ENCODE measurements at places on chromosomes 13 and 19.

DNA sequence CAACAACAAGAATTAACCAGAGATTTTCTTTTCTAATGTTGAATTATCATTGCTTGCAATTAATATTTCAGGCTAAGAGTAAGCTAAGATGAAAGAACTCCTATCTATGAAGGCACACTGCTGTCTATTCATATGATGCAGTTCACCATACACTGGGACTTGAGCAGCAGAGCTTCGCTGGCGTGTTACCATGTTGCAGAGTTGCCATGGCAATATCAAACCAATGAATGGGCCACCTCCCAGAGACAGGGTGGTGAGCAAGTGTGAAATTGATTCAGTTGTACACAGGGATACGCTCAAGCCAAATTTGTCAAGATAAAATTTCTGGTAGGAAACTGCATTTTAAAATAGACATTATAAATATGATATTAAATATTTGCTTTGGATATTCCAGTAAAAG, 69.3 kb upstream of the MYO16 start:
- no peak for DNase-seq

GRCh38 chr19:10295305-10295846, 5.6 kb downstream of the ICAM5 start:
- DNase-seq, result no peak

DNA sequence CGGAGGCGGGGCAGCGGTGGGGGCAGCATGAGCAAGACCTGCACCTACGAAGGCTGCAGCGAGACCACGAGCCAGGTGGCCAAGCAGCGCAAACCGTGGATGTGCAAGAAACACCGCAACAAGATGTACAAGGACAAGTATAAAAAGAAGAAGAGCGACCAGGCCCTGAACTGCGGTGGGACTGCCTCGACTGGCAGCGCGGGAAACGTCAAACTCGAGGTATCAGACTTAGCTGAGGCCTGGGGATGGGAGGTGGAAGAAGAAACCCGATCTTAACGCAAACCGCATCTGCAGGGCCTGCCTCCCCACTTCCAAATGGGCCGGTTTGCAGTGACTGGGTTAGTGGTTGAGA, 693 bp downstream of the RFXAP start:
- DNase-seq, result no peak

DNA sequence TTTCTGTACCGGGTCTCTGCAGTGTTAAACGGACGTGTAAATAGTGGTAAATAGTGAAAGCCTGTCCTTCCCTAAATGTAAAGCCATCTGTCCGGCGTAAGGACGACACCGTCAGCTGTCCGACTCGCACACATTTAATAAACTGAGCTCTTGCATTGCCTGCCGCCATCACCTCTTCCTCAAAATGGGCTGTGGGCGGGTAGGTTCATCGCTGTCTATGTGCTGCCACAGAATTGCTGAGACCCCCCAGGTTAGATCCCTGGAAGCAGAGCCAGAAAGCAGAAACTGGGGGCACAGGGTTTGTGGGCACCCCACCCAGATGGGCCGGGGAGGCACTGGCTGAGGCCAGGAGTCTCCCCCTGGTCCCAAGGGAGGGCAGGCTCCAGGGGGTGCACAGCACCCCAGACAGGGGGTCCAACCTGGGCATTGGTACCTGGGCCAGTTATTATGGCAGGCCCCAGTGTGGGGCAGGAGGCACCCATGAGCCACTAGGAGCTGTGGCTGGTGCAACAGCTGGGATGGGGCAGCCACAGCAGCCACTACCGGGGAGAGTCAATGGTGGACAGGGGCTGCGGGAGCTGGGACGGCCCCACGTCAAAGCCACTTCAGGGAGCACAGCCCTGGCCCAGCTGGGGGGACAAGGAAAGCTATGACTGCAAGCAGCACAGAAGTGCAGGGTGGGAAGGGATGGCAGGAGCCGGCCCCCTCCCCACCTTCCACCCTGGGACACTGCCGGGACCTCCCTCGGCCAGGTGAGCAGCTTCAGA, 5.7 kb downstream of the C19orf25 start:
- DNase-seq, result no peak

DNA sequence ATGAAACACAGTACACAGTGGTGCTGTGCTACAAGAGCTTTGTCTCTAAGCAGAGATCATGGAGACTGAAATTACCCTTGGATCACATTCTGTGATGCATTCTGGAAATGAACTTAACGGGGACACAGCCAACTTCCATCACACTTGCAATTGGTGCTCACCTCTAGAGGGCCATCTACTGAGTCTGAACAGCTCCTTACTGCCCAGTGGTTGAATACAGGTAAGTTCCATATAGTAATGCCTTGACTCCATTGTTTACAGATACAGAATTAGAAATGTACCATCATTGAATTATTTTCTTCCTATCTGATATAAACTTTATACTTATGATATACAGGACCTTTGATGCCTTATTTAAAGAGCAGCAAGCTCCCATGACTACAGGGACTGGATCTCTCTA, 686.4 kb downstream of the PCDH9 start:
- DNase-seq, result no peak

DNA sequence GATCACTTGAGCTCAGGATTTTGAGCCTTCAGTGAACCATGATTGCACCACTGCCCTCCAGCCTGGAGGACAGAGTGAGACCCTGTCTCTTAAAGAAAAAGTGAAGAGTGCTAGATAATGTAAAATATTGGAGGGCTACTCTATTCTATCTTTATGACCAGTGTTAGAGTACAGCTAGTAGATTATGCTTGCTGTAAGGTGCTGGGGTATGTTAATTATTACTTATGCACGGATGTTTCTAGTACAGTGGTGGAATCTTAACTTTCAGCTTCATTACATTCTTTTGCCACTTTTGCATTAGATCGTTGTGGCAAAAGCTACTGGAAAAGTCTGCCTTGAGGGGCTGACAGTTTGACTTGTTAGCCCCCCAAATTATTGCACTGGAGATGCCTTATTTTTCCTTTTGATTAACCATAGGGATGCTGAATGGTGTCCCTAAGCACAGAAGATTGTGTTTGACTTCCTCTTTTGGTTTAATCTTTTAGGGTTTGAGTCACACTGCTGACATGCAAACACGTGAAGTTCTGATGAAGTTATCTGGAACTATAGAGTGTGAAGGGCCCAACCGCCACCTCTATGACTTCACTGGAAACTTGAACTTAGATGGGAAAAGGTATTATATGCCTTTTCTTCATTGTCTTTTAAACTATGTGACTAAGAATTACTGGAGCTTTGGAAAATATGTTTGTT, 169.8 kb downstream of the ATP8A2 start:
- DNase-seq, result no peak

GRCh38 chr13:111384441-111385182, 64.2 kb downstream of the TEX29 start:
- no peak for DNase-seq

DNA sequence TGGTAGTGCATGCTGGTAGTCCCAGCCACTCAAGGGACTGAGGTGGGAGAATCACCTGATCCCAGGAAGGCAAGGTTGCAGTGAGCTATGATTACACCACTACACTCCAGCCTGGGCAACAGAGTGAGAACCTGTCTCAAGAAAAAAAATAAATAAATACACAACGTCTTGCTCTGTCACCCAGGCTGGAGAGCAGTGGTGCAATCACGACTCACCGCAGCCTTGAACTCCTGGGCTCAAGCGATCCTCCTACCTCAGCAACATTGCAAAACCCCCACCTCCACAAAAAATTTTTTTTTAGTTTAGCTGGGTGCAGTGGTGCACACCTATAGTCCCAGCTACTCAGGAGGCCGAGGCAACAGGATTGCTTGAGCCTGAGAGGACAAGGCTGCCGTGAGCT, 8.8 kb downstream of the TPM4 start:
- no peak for DNase-seq

GRCh38 chr13:21850013-21851006, 179.4 kb downstream of the FGF9 start:
- DNase-seq, result no peak

GRCh38 chr19:18543814-18544475, 572 bp upstream of the FKBP8 start:
- peak; percentile 48 for DNase-seq

DNA sequence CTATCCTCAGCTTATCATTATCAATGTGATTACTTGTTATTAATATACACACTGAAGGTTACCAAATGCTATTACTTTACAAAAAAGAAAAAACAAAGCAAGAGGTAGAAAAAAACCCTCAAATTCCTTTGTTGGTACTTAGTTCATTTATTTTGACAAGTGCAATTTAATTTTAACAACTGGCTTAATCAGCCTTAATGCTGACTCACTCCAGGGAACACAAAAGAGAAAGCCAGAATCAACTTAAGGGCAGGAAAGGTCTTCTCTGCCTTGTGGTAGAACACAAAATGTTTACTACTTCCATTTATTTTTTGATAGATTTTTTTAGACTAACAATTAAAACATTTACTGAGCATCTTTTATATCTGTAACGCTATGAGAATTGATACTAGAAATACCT, 417.1 kb downstream of the PCDH17 start:
- no peak for DNase-seq

- DNase-seq, result no peak
Observed at GRCh38 chr19:8552810-8553209, 24.4 kb downstream of the MYO1F start.

DNA sequence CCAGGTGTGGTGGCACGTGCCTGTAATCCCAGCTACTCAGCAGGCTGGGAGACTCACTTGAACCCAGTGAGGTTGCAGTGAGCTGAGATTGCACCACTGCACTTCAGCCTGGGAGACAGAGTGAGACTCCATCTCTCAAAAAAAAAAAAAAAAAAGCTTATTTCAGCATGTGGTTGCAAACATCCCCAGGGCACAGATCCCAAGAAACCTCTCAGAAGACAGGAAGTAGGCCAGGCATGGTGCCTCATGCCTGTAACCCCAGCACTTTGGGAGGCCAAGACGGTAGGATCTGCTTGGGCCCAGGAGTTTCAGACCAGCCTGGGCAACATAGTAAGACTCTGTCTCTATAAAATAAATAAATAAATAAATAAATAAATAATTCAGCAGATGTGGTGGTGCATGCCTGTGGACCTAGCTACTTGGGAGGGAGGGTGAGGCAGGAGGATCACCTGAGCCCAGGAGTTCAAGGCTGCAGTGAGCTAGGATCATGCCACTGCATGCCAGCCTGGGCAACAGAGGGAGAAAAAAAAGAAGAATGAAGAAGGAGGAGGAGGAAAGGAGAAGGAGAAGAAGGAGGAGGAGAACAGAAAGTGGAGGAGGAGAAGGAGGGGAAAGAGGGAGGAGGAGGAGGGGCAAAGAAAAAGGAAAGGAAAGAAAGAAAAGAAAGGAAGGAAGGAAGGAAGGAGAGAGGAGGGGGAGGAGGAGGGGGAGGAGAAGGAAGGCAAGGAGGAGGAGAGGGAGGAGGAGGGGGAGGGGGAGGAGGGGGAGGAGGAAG, 4.3 kb upstream of the LRRC8E start:
- DNase-seq, result no peak

DNA sequence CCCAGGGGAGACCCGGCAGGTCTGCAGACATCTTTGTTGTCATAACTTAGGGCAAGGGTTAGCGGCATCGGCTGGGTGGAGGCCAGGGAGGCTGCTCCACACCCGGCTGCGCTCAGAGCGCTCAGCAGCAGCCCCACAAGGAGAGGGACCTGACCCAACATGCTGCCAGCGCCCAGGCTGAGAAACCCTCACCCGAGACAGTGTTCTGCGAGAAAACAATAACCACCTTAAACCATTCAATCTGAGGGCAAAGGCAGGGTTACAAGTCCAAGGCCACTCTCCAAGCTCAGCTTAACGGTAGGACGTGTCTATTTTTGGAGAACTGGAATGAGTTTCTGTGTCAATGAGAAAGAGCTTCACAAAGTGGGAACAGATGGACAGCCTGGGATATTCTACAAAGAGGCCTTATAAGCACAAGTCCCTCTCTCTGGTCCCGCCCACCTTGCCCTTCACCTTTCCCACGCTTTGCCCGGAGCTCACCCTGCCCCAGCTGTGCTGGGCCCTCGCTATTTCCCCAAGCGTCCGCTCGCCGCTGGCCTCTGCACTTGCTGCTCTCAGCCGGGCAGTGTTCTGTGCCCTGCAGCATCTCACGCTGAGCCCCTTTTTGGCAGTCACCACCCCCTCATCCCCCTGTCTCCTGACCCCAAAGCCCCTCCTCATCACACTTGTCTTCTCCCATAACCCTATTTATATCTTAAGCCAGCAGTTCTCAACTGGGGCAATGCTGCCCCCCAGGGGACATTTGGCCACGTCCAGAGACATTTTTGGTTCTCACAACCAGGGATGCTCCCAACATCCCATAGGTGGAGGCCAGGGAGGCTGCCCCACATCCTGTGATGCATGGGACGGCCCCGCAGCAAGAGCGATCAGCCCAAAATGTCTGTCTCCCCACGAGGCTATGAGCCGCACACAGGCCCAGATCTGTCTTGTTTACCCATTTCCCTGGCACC, 17.6 kb downstream of the PPP1R12C start:
- DNase-seq, result no peak

GRCh38 chr19:39082745-39083598, 1.2 kb upstream of the ACP7 start:
- DNase-seq, result no peak

- DNase-seq, result no peak
Observed at GRCh38 chr13:85985797-85986196, 186.6 kb upstream of the SLITRK6 start.

- DNase-seq, result no peak
Observed at GRCh38 chr19:33661336-33661735, 39.6 kb downstream of the CHST8 start.

- no peak for DNase-seq
Observed at GRCh38 chr19:10773969-10774368, 56.1 kb downstream of the DNM2 start.

Measured in NCI-H1436 treated with DMSO at 0.1 percent for 48 hours (cell line).